HCEC 1CT (cell line): ENCODE measurements at places on chromosomes 2 and 18.

DNA sequence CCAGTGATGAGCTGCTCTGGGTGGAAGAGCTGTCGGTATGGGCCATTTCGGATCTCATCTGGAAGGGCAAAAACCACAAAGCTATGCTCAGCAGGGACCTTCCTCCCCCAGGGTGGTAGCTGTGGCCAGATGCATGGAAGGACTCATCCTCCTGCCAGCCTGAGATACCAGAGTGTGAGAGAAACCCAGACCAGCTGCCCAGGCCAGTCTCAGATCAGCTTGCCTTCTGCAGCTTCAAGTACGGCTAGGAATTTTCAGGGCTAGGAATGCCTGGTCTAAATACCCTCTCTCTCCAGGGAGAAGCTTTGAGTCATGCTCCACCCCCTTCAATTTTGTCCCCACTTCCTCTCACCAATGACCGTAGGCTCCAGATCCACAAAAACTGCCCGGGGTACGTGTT is 1.4 kb upstream of the TUBA4B start:
- DNase-seq = no peak

GRCh38 chr18:64238076-64238475 is 89.2 kb upstream of the LINC00305 start:
- no peak for DNase-seq

DNA sequence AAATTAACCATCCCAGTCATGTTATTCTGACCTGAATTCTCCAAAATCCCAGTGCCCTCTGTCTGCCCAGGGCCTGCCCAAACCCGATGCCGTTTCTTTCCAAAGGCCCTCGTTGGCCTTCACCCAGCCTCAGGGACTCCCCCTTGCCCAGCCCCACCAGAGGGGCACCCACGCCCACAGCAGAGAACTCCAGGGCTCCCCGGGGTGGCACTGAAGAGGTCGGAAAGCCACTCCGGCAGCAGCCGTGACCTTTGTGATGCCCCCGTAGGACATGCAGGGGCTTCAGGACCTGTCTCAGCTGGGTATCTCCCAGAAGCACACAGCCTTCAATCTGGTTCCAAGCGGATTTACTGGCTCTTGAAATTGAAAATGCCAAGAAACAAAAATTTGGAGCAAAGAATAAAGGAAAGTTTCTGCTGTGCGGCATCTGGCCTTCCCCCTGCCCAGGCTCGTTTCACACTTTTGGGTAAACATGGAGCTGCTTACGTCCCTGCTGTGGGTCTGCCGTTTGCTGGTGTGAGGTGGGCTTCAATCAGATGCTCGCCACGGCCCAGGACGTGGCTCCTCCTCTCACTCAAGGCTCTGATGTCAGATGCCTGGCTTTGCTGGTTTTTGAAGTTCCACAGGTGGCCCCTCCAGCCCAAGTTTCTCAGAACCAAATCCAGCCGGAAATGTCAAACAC is 101.3 kb downstream of the TPO start:
- no peak for DNase-seq

DNA sequence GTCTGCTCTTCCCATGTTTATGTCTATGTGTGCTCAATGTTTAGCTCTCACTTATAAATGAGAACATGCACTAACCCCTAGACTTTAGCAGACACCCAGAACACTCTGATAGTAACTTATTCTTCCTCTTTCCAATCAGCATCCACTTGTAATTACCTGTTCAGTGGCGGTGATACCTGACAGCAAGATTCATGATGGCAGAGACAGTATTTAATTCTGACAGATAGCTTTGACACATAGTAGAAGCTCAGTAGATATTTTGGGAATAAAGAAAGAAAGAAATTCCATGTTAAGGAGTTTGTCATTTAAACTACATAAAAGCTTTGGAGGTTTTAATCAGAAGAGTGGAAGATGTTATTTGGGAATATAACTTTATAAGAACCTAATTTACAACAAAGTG is 171.3 kb downstream of the CDH7 start:
- DNase-seq = no peak

GRCh38 chr2:46169467-46169866 is 127.7 kb upstream of the EPAS1 start:
- no peak for DNase-seq

DNA sequence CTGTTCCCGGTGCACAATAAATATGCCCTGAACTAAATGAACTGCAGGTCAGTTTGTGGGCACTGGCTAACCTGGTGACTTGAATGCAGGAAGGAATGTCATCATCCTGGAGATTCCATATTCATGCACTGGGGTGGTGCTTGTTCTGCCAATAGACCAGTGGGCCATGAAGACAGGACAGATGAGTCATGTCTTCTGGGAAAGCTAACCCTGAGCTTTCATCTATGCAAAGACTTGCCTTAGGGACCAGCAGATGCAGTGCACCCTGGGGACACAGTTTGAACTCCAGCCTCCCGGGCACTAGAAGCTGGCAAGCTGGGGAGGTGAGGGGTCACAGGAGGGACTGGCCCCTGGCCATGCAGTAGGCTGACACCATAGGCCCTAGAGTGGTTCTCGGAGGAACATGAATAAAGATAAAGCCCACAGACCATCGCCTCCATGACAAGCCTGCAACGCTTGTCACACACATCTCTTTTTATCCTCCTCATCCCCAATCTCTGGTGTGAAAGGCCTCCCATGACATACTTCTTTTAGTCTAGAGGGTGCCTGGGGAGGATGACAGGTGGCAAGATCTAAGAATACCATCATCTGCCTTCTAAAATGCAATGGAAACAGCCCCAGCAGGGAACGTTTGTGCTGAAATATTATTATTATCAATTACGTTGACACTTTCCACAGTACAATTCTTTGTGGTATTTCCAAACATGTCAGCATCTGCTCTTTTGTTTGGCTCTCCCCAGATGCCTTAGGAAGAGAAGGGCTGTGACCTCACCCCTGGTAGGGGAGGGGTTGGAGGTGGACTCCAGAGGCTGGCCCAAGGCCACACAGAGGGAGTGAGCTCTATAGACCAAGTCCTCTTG is 267.4 kb upstream of the RAB6C start:
- DNase-seq = no peak

GRCh38 chr2:66329081-66329605 is 105.8 kb upstream of the MEIS1 start:
- no peak for DNase-seq

- no peak for DNase-seq
Observed at GRCh38 chr2:129443235-129443864, 536.1 kb upstream of the RAB6C start.

- peak; percentile 46 for DNase-seq
Observed at GRCh38 chr2:156319811-156320485, 12.6 kb downstream of the NR4A2 start.

GRCh38 chr2:231288590-231288989 is 90.2 kb downstream of the ARMC9 start:
- DNase-seq = no peak

GRCh38 chr2:241265506-241265905 is 50.0 kb downstream of the HDLBP start:
- DNase-seq = no peak
